COLO829 (cell line): ENCODE measurements at places on chromosomes 2 and 18.
A peak's percentile ranks its signal among the peaks of the same experiment; 100 is the strongest.

DNA sequence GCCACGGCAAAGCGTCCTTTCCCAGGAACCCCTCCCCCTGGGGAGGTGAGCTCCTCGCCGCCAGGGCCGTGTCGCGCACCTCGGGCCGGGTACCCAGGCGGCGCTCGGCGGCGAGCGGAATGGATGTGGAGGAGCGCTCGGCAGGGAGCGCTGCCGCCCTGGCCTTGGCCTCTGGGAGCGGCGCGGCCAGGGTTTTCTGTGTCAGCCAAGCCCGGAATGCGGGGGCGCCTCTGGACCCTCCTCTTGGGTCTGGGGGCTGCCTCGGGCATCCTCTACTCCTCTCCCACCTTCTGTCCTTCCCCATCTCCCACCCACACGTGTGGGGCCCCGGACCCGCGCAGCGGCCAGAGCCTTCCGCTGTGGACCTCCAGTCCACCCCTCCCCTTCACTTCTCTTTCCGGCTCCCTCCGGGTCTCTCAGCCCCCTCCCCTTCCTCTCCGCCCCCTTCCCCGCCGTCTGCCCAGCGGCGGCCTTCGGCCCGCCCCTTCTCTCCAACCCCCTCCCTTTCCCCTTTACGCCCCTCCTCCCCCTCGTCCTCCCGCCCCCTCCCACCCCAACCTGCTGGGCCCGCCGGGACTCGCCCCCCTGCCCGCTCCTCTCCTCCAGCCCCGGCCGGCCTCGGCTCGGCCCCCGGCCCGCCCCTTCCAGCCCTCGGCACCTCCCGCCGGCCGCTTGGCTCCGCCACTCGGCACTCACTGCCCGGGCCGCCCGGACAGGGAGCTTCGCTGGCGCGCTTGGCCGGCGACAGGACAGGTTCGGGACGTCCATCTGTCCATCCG is at the start of gene MERTK:
Gene MERTK, plus strand, starts transcription at position 684 of the 779 bp plus-strand sequence. CDS start 129 bp downstream, outside the sequence.
- peak; percentile 49 for DNase-seq

- DNase-seq, result no peak
Observed at GRCh38 chr2:24576617-24577016, 85.6 kb downstream of the NCOA1 start.

- DNase-seq, result no peak
Observed at GRCh38 chr2:233100192-233100998, 40.3 kb downstream of the INPP5D start.

- DNase-seq, result no peak
Observed at GRCh38 chr2:223450246-223450645, 151.9 kb downstream of the SCG2 start.

GRCh38 chr2:189900726-189901125 is 116.5 kb downstream of the PMS1 start:
- no peak for DNase-seq

GRCh38 chr2:52269696-52270485 is 1238.0 kb upstream of the NRXN1 start:
- DNase-seq, result no peak
